Heart right ventricle (tissue), 16 donors: ENCODE measurements at places on chromosomes 7 and 10. TPM values are rescaled to one million over a fixed set of nuclear protein-coding genes. Genes with fewer than 3 reads are reported as not detected.

DNA sequence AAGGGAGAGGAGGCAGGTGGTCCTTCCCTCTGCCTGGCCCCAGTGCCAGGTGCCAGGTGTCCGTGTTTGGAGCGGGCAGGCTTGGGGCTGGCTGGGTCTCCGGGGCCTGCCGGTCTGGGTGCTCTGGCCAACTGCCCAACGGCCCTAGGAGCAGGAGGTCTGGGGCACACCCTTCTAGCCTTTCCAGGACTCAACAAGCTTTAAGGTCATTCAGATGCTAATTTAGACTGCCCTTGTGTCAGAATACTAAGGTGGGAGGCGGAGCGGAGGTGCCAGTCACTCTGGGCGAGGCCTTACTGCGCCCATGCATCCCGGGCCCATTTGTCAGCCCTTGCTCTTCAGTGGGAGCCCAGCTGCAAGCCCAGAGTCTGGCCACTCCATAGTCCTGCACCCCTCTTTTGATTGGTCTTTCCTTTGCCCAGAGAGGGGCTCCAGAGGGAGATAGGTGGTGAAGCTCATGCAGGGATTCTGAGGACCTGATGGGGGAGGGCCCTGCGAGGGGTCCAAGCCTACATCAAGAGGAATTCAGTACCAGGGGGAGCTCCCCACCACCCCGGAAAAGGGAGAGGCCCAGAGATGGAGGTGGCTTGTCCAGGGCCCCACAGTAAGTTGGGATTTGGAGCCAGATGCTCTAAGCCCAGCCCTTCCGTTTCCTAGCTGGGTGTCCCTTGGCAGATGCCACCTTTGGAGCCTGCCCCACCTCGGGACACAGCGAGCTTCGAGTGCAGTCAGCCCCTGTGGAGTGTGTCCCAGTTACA is 1.3 kb downstream of the PGAM2 start:
- peak; percentile 57 for DNase-seq

DNA sequence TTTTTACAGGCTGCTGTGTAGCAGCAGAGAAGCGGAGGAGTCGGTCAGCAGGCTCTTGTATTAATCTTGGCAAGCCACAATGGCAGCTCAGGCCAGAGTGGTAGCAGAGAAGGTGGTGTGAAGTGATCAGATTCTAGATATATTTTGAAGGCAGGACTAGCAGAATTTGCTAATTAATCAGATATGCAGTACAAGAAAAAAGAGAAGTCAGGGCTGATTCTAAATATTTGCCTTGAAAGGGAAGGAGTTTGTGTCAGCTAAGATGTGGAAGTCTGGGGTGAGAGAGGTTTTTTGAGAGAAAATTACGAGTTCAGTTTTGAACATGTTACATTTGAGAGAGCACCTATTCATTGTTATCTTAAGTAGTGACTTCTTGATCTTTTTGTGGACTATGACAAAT is 176.3 kb downstream of the WNT2 start:
- no peak for DNase-seq

- no peak for DNase-seq
These were observed 1.3 kb downstream of the OGDHL start for GRCh38 chr10:49760789-49761188.

DNA sequence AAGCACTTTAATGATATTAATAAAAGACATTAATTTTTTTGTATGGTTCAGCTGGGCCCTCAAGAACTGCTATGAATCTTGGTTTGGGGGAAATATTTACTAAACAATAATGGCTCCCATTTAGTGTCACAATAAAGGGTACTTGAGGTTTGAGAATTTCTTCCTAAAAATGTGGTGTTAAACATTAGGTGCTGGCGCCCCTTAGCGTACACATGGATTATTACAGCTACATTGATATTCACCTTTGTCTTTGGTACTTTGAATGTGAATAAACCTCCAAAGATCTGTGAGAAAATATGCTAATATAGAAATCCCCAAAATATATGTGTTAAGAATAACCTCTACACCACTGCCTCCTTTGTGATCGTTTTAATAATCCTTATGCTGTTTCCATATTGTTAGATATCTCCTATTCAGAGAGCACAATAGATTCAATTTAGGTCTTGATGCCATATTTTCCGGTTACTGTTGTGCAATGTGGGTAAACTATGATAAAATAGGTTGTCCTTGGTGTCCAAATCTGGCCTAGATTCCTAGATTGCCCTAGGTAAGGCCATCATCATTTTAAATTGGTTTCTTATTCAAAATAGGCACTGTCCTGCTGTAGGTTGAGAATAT is 161.8 kb upstream of the CACNA2D1 start:
- peak; percentile 8 for DNase-seq

GRCh38 chr10:132469197-132469884 is 68.2 kb upstream of the INPP5A start:
- no peak for DNase-seq

DNA sequence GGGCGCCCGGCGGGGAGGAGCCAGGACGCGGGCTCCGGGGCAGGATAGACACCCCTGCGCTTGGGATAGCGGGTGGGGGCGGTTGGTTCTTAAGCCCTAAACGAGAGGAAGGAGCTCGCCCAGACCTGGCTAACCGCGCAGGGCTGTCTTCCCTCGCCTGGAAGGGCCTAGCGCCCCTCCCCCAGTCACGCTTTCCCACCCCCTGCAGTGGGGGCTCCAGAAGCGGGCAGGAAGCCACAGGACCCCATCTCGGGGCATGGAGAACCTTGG is 6.5 kb downstream of the SHH start:
- DNase-seq = no peak

GRCh38 chr10:32057036-32057372 is 779 bp upstream of the KIF5B start:
- DNase-seq = no peak

- DNase-seq = peak; percentile 57
These were observed 837 bp upstream of the IGFBP3 start for GRCh38 chr7:45921699-45922519.

Gene AGAP9
- total RNA-seq = 2.2 TPM

Gene EPHB6
- total RNA-seq = 3.6 TPM

Gene AEBP1
- 25.4 TPM for total RNA-seq

Gene MACC1
- total RNA-seq = 0.82 TPM

Gene PGAM2
- 548 TPM for total RNA-seq
